Retinal pigment epithelial cell (primary cell): ENCODE measurements at places on chromosomes 6 and 20.

DNA sequence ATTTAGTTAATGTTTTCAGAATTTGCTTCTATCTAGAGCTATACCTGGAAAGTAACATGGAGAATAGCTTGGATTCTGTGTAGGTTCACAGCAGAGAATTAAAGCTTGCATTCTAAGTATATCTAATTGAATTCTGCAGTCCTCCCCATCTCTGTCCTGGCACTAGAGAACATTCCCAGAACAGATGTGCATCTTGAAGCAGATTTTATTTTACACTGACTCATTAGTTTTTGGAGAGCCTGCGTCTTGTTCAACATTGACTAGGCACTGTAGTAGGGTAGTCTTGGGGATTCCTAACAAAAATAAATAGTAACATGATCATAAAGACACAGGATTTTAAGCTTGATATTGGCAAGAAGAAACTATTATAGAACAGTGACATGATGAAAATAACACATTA is 36.2 kb upstream of the BAG2 start:
- no peak for DNase-seq

DNA sequence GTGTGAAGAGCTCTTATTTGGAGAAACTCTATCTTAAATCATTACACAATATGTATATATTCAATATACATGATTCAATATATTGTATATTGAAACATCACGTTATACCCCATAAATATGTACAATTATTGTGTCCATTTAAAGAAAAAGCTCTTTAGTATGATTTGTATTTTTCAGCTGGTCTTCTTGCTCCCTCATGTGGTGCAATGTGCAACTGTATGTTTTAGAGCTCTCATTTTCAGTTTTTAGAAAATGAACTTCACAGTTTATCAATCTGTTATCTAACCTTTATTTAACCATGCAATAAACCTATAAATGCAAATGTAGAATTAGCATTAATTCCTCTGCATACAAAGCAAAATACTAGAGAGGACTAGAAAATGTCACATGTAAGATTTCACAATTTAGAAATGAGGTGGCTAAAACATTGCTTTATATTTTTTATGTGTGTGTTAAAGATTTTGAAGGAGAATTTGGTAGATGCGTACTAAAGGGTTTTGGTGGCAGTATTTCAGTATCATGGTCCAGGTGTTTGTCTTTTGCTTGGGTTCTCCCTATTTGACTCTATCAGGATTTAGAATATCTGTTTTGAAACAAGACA is 167.1 kb downstream of the PHF3 start:
- DNase-seq: no peak

DNA sequence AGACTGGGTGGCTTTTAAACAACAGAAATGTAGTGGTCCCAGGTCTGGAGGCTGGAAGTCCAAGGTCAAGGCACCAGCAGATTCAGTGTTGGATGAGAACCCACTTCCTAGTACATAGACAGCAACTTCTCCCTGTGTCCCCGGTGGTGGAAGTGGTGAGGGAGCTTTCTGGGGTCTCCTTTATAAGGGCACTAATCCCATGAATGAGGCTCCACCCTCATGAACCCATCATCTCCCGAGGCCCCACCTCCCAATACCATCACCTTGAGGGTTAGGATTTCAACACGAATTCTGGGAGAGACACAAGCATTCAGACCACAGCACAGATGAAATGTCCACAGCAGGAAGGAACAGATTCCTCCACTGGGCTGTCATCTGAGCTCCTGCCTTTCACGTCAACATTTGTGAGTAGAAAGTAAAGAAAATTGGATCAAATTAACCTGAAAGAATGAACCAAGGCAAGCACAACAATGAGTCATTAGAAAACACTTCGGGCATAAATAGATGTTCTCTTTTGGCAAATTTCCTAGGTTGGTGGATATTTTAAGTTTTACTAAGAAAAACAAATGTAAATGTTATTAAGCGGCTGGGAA is 130.7 kb downstream of the RNASET2 start:
- peak; percentile 56 for DNase-seq

DNA sequence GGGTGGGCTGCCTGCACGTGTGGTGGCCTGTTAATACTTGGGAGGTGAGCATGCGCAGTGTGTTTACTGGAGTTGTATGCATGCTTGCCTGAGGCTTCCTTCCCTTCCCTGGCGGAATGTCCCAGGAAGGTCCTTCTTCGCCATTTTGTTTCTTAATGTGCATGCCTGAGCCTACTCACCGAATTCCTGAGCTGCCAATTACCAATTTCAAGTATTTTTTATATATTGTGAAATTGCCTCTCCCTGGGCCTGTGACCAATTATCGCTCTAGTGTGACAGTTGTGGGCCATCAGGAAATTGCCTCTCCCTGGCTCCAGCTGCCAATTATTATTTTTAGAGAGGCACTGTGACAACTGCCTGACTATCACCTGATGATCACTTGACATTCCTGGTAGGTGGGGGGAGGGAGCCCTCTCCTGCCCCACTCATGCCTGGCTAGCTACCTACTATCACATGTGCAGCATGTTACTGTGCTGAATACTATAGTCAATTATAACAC is 70.0 kb downstream of the FAM50B start:
- DNase-seq: no peak

GRCh38 chr20:51340451-51340840 is 202.1 kb downstream of the NFATC2 start:
- DNase-seq: no peak
